ENCODE measurements at places on chromosomes 5 and 9. TPM values are rescaled to one million over a fixed set of nuclear protein-coding genes. Genes with fewer than 3 reads are reported as not detected.

The ADAM19 gene
- 11.3 TPM for total RNA-seq

The ARL14EPL gene
- not detected for total RNA-seq

DNA sequence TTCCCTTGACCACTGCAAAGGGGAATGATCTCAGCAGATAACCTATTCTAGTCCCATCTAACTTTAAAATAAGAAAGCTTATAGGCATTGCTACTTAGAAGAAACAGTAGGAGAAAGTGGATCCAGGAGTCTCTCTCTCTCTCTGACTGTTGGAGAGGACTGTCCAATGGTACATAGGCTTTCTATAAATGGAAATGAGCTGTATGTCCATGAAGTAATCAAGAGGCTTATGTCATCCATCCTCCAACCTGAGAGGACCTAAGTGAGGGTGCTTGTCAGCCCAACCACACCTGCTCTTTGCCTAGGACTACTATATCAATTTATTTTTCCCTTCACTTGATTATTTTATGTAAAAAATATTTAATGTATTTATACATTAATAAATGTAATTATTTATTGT, 172.3 kb downstream of the PAPPA start:
- H3K4me3 ChIP-seq, result no peak overlapping the region
- peaks cover 3% of the 10 kb centered on the region for H3K36me3 ChIP-seq
- no peak for DNase-seq
- H3K27me3 ChIP-seq, result peaks cover 78% of the 10 kb centered on the region

- no peak for DNase-seq
- H3K4me1 ChIP-seq, result no peaks in the 10 kb centered on the region
- H3K4me3 ChIP-seq, result no peak overlapping the region
Observed at GRCh38 chr9:127067603-127068220, 54.7 kb downstream of the ANGPTL2 start.

The PCDHA4 gene
- total RNA-seq, result 9.0 TPM

DNA sequence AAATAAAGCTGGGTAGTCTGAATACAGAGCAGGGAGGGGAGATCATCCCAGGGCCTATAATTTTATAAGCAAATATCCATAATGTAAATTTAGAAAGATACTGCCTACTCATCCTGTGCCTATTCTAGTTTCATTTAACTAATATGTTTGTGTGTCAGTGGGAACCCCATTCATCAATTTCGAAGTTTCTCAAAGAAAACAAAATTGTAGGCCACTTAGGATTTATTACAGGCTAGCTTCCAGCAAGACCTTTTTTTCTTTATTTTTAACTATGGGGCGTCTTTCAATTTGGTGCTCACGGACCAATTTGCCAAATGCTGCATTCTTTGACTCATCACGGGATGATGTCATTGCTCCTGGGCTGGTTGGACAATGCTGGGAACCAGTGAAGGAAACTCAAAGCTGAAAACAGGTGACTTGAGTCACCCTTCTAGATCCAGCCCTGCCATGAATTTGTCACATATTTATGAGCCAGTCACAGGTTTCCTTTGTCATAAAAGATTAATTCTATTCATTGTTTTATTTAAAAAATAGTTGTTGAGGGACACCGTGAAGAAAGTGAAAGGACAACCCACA, 13.4 kb downstream of the PCSK5 start:
- peaks cover 3% of the 10 kb centered on the region for H3K36me3 ChIP-seq
- no peaks in the 10 kb centered on the region for H3K4me1 ChIP-seq
- H3K27me3 ChIP-seq, result no peaks in the 10 kb centered on the region
- no peak overlapping the region for H3K4me3 ChIP-seq
- no peak overlapping the region for H3K27ac ChIP-seq

DNA sequence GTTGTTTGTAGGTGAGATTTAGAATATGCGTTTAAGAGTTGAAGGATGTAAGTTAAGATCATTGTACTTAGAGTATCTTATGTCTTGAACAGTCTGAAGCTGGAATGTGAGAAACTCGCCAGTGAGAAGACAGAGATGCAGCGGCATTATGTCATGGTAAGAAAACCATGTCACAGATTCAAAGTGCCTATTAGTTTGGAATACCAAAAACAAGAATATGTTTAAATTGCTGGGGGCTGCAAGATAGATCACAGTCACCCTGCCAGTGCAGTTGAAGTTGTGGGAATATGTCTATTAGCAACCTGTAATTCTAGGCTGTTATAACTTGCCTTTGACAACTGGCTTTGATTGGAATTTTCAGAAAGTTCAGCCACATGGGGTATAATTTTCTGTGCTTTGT, 3.0 kb downstream of the TLE4 start:
- peaks cover 6% of the 10 kb centered on the region for H3K27me3 ChIP-seq
- H3K27ac ChIP-seq, result no peak overlapping the region
- H3K4me3 ChIP-seq, result peak overlapping the region; percentile 94

- H3K4me1 ChIP-seq, result peaks cover 18% of the 10 kb centered on the region
- peak overlapping the region; percentile 5 for H3K4me3 ChIP-seq
- DNase-seq, result no peak
Observed at GRCh38 chr5:115820846-115821245, 4.4 kb upstream of the CDO1 start.

Data from neural crest cell (in vitro differentiated cells).